ENCODE measurements at places on chromosomes 5 and 9.

- DNase-seq = no peak
Observed at GRCh38 chr5:9512457-9512856, 33.4 kb downstream of the SEMA5A start.

GRCh38 chr5:187042-187431 lies 4.3 kb upstream of the LRRC14B start:
- no peak for DNase-seq

DNA sequence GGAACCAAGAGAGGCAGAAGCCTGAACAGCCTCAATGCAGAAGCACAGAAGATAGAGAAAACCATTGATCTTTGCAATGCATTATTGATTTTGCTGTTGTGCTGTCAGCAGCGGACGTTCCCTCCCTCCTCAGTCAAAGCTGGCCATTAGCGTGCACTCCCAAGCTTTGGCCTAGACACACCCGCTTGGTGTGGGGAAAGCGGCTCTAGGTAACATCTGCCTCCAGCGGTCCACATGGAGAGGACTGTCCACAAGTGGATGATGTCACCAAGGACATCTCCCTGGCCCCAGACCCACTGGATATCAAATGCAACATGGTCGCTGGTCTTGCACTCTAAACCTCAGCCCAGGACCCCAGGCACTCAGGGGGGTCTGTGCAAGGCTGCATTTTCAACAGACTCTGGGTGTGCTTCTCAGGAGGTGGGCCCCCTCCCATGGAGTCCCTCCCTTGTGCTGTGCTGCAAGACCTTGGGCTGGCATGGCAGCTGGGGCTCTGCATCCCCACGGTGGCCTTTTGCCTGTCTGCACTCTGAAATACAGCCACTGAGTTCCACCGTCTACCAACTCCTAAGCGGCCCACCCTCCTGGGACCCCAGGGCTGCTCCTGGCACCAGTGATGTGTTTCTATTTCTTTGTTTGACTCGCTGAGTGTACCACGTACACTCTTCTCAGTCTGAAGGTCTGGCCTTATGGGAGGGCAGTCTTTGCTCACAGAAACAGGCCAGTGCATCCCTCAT lies 1.9 kb downstream of the SEMA4D start:
- no peak for DNase-seq

GRCh38 chr9:108282872-108283271 lies 572.9 kb downstream of the ACTL7B start:
- no peak for DNase-seq

- DNase-seq = no peak
Observed at GRCh38 chr9:15499139-15499538, 11.6 kb downstream of the PSIP1 start.

GRCh38 chr9:93003552-93004407 lies 54.7 kb upstream of the SUSD3 start:
- no peak for DNase-seq

- DNase-seq = no peak
Observed at GRCh38 chr5:67576112-67576511, 379.5 kb upstream of the CD180 start.

- DNase-seq = no peak
Observed at GRCh38 chr5:167242701-167243100, 1048.7 kb upstream of the WWC1 start.

- no peak for DNase-seq
Observed at GRCh38 chr5:80676706-80677105, 21.9 kb upstream of the DHFR start.

DNA sequence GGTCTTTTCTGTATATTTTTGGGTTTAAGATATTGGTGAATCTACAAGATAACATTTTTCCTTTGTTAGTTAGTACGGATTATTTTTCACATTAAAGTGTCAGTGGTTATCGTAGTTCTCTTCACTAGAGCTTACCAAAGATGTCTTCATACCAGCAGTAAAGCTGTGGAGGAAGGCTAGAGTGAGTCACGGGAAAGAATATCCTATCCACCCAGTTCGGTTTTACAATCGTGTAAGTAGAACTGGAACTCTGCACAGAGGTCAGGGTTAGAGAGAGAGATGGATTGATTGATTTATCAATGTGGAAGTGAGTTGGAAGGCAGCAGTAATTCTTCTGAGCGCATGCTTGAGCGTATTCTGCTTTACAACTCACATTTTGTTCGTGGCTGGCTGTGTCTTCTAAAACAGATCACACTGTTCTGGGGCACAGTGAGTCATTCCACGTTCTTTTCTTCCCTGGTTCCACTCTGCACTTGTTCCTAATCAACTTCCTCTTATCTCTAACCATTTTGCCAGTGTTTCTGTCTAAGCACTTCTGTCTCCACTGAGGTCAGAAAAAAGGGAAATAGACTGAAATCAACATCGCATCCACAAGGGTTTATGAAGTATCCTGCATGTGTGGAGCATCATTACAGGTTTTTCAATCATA lies 86.5 kb upstream of the ARRDC3 start:
- DNase-seq = no peak

DNA sequence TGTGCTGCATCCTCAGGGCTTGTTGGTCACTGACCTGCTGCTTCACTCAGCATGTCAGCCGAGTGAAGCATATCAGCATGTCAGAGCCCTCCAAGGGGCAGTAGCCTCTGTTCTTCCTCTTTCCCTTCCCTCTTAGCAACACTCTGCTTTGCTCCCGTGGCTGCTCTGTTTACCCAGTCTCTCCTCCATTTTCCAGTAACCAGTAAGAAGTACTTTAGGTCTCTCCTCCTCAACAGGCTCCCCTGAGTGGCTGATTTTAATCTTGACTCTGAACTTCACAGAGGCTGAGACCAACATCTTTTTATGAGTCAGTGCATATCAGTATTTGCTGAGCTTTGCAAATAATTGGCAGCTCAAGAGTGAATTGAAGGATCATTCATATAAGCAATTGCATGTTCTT lies 18.6 kb upstream of the ADRB2 start:
- DNase-seq = no peak

DNA sequence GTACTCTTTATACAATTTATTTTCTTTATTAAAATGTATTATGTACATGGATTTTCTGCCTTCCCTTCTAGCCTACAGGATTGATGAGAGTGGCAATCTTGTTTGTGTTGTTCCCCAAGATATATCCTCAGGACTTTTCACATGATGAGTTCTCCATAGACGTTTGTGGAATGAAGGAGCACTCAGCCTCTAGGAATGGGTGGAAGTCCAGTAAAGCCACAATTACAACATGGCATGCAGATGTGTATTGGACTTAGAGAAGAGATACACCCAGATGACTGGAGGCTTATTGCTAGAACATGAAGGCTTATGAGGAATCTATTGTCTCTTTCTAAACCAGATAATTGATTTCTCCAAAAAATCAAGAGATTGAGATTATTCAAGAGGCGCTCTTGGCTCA lies 8.2 kb upstream of the DOCK2 start:
- DNase-seq = no peak

GRCh38 chr9:70091103-70091502 lies 47.5 kb downstream of the MAMDC2 start:
- no peak for DNase-seq

DNA sequence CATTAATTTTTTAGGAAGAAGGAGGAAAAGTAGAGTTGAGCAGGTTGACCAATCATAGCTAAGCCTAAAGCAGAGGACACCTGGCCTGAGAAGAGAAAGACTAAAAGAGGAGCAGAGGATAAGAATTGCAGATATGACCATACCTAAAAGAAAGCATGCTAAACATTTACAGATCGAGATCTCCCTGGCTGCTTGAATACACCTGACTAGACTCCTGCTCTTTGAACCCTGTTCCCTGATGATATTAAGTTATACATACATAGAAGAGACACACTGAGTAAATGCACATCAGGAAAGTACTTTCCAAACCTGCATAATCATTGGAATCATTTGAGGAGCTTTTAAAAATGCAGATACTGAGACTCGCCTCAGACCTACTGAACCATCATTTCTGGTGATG lies 232.3 kb upstream of the ELL2 start:
- no peak for DNase-seq
